ENCODE measurements at places on chromosomes 3 and 15.

- no peak for DNase-seq
These were observed 347.6 kb upstream of the RARB start for GRCh38 chr3:25080461-25080860.

GRCh38 chr15:78621810-78622402, 1.1 kb upstream of the CHRNA3 start:
- DNase-seq, result no peak

GRCh38 chr3:147391781-147392624, 14.3 kb downstream of the ZIC4 start:
- DNase-seq, result no peak

DNA sequence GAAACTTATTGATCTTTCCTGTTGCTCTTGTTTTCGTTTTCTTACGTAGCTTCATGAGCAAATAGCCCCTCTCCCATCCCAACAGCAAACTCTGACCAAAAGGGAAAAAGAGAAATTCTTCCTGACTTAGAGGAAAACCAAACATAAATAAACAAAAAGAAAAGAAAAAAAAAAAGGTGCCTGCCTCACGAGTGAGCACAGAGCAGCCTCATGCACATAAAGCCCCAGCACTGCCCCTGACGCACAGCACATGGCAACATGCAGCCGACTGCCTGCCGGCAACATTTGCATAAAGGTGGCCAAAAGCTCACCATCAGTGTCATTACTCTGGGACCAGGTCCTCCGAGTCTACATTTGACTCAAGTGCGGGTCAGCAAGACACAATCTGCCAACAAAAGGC, 6.4 kb downstream of the POC1A start:
- no peak for DNase-seq

DNA sequence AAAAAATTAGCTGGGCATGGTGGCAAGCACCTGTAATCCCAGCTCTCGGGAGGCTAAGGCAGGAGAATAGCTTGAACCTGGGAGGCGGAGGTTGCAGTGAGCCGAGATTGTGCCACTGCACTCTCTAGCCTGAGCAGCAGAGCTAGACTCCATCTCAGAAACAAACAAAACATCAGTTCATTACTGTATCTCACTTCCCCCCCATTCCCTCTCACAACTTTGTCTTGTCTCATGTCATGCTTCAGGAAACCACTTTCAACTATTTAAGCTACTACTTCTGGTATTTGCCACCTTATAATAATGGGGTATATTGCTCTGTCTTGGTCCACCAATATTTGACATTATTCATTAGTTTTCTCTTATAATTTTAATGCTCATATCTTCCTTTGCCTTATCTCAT, 26.2 kb downstream of the PIK3CA start:
- no peak for DNase-seq

- no peak for DNase-seq
These were observed 478.7 kb downstream of the FHIT start for GRCh38 chr3:60772584-60772983.

GRCh38 chr3:140557476-140557875, 120.4 kb upstream of the TRIM42 start:
- DNase-seq, result no peak

- no peak for DNase-seq
These were observed 29.7 kb downstream of the MINDY4B start for GRCh38 chr3:150875548-150875947.

DNA sequence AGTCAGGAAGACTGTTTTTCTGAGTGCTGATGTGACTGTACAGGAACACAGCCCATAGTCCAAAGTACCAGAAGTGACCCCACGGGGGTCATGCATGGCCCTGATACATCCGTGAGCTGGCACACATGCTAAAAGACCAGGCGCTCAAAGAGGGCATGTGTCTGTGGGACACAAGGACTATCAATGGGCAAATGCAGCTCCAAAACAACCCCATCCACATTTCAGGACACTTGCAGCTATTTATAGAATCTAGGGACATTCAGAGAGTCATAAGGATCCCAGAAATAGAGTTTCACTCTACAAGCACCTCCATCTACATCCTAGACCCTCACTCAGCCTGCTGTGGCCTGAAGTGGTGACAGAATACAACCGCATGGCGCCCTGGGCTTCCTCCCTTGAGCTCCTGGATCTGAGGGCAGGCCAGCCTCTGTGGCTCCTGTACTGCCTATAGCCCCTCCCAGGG, 17.0 kb downstream of the SLC25A20 start:
- no peak for DNase-seq

DNA sequence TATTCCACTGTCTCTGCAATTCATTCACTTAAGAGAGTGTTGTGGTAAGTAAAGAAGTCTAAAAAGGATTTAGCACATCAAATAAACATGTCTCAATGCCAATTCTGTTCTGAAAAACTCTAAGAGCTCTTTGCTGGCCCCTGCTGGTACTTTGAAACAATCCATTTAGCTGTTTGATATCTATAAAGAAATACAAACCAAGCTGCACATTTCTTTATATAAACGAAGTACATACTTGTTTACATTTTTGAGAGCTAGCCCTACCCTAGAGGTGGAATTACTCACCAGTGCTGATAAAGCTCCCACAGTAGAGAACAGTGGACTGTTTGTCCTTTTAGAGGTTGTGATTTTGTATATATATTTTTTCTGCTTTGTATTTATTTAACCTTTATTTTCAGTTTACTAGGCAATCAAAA, 75.5 kb downstream of the NEDD4 start:
- no peak for DNase-seq

DNA sequence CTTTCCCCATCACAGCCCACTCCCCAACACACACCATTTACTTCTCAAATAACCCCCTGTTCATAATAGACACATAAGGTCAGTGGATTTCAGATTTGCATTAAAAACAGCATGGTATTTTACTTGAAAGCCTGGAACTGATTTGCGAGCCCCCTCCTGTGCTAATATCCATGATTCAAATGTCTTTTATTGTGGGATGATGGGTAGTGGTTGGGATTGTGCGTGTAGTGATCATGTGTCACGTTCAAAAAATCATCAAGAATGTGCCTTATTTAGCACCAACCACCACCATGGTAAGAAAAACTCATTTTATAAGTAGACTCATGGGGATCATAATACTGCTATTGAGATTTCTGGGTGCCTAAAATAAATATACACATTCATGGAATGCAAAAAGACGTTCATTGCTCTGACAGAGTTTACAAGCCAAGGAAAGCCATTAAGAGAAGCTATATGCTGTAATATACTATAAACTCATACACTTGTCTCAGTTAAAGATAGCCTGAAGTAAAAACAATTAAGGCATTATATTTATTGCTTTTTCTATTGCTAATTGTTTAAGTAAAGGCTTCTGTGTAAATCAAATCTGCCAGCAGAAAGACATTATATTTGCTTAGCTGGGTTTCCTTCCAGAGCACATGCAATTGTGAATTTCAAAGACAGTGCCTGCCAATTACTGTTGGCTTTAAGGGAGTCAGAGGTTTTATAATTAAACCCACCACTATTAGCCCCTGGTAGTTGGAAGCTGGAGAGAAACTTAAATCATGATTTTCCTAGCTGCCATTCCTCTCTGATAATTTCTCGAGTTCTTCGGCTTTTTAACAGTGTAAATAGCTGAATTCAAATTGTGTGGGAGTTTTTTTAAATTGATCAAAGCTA, 4.0 kb downstream of the TRAT1 start:
- DNase-seq, result no peak

DNA sequence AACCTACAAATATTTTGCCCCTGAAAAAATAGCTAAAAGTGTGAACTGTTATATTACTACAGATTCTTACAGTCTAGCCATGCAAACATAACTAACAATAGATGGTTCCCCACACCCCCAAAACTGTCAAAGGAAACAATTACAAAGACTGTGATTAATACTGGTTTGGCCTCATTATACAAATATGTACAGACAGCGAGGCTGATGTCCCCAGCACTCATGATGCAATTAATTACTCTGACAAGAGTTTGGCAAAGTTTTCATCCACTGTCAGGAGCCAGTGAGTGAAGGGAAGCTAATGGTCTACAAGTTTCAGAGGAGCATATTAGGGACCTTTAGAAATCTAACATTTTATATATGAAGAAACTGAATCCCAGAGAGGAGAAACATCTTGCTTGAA, 61.0 kb downstream of the HMG20A start:
- no peak for DNase-seq

- DNase-seq, result no peak
These were observed 112.4 kb upstream of the BHLHE40 start for GRCh38 chr3:4866866-4867265.

- no peak for DNase-seq
These were observed 109.1 kb downstream of the ZNF385D start for GRCh38 chr3:21641959-21642358.

DNA sequence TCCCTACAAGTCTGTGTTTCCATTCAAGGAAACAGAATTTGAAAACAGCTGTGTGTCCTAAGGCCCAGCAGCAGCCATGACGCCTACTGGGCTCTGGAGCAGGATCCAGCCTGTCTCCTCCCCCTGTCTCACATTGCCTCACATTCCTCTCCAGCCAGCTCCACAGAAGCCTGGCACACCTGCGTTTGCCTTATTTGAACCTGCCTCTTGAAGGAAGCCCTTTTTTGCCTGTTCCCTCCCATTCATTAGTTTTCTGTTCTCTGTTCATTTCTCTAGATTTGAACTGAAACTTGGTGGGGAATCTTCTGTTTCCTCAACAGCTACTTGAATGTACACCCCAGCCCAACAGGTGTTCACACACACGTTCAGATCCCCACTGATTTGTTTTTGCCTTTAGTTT, 890.5 kb downstream of the TUSC7 start:
- no peak for DNase-seq

GRCh38 chr3:105466495-105467404, 100.0 kb downstream of the ALCAM start:
- DNase-seq, result no peak

GRCh38 chr3:153003441-153003840, 158.6 kb upstream of the RAP2B start:
- no peak for DNase-seq

DNA sequence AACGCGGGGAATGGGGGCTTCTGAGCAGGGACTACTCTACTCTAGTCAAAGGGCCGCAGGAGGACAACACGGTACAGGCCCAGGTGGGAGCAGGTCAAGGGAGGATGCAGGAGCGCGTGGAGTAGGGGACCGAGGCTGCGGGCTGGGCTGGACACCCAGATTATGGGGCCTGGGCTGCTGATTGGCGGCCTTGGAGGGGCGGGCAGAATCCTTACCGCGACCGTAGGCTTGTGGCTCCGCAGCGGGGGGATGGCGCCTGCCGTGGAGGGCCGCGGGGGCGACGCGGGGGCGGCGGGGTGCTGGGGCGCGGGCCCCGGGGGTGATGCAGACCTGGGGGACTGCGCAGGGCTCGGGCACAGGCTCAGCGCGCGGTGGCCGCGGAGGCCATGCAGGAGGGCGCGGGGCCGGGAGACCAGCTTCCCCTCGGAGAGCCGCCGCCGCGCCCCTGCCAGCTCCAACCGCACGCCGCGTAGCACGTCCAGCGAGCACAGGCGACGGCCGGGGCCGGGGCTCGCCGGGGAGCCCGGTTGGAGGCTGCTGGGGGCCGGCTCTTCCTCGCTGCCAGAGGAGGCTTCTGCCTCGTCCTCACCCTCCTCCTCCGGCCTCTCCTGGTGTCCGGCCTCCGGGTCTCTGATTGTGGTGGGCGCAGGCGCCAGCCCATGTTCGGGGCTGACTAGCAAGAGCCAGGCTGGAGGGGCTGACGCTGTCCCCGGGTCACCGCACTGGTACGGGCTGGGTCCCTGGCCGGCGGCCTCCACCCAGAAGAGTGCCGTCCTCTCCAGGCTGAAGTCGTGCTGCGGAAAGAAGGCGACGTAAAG, 12.9 kb downstream of the UBAP1L start:
- DNase-seq, result no peak

DNA sequence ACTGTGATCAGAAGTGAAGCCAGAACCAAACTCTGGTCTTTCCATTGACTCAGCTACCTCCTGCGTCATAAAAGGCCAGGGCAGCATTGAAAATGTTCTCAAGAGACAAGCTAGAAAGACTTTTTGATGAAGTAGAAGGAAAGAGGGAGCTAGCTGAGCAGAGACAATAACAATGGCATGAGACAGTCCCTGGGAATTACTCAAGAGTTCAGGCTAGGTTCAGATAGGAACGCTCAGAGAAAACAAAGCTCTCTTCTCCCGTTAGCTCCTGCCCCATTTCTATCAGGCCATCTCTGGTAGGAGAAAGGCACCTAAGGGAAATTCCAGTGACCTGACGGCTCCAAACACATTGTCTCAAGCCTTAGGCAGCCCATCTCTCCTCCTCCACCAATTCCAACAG, 7.0 kb upstream of the OXTR start:
- DNase-seq, result no peak

DNA sequence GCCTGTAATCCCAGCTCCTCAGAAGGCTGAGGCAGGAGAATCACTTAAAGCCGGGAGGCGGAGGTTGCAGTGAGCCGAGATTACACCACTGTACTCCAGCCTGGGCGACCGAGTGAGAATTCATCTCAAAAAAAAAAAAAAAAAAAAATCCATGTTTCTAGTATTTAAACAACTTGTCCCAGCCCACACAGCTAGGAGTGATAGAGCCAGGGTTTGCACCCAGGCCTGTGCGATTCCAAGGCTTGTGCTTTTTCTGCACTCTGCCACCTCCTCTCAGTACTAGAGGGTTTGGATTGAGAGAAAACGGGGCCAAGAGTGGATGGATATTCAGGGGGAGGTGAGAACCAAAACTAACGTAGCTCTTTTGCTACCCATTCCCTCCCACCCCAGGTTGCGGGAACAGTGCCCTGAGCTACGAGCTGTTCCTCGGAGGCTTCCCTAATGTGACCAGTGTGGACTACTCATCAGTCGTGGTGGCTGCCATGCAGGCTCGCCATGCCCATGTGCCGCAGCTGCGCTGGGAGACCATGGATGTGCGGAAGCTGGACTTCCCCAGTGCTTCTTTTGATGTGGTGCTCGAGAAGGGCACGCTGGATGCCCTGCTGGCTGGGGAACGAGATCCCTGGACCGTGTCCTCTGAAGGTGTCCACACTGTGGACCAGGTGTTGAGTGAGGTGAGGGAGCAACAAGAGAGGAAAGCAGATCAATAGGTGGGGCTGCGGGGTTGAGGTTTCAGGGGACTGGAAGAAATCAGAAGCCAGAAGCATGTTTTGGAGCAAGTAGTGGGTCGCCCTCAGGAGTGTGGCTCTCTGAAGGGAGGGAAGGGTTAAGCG, 4.1 kb downstream of the CAMK2N2 start:
- no peak for DNase-seq

- DNase-seq, result no peak
These were observed 115.7 kb downstream of the CHL1 start for GRCh38 chr3:312160-312733.
